ENCODE measurements at places on chromosomes 4 and X.

- DNase-seq: no peak
Observed at GRCh38 chrX:10015355-10015722, 48.2 kb downstream of the CLDN34 start.

- no peak for DNase-seq
Observed at GRCh38 chr4:8117278-8117682, 41.3 kb downstream of the ABLIM2 start.

GRCh38 chrX:23784470-23785331 is 1.7 kb downstream of the SAT1 start:
- DNase-seq: no peak

DNA sequence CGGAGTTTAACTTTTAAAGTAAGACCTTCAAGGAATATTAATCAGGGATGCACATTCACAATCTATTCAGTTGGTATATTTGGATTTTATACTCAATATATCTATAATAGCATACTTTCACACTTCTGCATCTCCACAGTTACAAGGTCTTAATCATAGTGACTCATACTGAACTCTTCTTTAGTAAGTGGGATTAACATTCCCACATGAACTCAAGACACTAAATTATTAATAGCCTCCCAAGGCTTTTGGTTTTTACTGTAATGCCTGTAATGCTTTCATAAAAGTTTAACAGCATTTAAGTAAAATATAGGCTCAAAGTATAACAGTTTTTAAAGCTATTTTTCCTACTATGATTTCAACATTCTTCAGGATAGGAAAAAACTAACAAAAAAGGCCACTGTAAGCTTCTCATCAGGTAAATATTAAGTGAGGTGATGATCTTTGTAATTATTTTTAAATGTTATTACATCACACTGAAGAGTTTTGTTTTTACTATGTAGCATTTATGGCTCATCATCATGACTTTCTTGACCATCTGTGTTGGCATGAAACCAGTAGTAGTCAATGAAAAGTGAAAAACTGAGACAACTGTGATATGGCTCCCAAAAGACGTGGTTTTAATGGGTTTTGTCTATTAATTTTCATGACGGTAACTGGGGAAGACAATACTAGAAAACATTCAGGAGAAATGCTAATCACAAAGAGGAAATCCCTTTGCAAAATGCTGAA is 91.5 kb upstream of the GALNT7 start:
- DNase-seq: no peak

DNA sequence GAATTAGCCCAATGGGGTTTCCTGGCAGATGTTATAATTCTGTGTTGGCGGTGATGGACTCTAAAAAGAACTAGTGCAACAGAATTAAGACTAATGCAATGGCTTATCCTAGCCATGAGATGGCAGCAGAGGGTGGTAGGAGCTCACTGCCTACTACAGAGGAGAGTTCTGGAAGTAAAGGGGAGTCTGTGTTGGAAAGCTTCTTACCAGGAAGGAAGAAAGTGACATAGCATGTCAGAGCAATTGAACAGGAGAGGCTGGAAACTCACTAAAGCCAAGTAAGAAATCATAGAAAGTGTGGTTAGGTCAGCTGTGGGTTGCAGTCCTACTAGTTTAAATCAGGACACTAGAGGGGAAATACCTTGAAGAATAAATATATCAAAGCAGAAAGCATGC is 6.3 kb upstream of the TRPC5OS start:
- DNase-seq: no peak

DNA sequence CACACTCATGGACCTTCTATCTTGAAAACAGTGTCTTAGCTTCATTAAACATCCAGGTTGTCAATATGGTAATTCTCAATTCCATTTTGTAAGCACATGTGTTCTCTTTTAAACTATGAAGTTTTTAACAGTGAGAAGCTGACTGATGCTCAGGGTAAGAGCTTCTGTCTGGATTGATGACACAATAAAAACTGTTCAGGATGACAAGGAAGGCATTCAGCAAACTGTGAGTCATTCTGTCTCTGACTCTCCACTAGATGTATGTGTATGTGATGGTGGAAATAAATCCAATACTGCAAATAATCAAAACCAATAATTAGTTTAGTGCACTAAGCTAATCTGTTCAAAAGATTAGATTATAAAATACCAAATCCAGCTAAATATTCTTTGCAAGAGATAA is 115.3 kb upstream of the ARX start:
- no peak for DNase-seq

DNA sequence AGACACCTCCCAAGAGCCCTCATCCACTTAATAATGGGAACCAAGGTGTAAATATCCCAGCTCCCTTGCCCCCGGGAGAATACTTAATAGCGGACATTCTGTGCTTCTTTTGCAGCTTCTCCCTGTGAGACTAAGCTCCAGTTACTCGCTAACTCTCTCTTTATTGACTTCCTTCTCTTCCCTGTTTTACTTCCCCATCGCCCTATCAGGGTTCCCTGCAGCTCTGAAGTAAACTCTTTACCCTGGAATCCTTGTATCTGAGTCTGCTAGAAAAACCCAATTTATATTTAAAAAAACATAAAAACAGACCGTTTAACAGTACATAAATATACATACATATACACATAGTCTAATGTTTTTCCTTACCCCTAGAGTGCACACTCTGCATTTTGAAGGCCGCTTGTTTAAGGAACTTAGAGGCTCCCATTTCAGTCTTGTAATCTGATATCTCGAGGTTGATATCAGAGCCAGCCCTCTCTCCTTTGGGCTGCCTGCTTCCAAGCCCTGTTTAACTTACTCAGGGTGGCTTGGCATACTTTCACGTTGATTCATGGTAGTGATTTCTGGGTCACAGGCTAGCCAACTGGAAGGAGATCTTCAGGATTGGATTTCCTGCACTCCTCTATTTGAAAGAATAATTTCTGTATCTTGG is 177.4 kb upstream of the SCML1 start:
- peak; percentile 56 for DNase-seq

DNA sequence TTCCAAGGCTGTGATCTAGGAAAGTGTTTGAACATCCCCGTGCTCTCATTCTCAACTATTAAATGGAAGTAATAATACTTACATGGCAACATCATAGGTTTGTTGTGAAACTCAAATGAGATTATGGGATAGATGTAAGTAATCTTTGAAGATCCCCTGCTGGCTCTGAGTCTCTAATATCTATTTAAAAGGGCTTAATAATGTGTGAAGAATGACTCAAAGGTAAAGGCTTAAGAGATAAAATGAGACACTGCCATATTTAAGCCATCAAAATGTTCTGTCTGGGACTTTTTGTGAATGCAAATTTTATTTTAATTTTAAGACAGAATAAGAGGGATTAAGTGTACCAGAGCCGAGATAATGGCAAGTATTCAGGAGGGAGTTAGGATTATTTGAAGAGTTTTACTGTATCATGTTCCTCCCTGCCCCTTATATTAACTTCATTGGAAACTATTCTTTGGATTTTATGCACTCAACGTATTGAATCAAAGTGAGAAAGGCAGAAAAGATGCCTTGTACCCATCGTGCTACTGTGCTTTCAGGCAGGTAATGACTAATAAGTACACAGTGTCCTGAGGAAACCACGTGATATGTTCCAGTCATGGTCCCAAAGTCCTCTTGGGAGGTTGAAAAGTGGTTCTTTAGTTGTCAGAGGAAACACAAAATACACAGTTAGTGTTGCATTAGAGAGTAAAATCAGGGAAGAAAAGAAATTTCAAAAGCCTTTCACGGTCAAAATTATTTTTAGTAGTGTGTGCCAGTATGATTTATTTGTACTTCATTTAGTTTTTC is 192.4 kb downstream of the RBM46 start:
- DNase-seq: no peak

GRCh38 chrX:81367291-81367690 is 165.4 kb downstream of the SH3BGRL start:
- DNase-seq: no peak

DNA sequence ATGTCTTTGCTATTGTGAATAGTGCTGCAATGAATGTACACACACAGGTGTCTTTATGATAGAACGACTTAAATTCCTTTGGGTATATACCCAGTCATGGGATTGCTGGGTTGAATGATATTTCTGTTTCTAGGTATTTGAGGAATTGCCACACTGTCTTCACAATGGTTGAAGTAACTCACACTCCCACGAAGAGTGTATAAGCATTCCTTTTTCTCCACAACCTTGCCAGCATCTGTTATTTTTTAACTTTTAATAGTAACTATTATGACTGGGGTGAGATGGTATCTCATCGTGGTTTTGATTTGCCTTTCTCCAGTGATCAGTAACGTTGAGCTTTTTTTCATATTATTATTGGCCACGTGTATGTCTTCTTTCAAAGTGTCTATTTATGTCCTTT is 17.6 kb upstream of the DCUN1D4 start:
- DNase-seq: no peak

DNA sequence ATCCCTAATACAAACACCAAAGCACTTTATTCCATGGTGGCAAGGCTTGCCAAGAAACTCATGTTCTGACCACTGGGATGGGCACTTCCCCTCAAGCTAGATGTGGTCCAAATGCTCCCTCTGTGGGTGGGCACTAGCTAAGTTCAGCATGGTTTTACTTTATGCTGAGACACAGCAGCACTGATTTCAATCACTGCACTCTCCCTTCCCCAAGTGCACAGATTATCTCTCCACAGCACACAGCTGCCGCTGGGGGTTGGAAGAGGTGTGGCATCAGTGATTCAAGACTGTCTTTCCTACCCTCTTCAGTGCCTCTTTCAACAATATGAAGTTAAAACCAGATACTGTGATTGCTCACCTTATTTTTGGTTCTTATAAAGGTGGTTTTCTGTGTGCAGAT is 16.5 kb upstream of the GUCY2F start:
- no peak for DNase-seq

DNA sequence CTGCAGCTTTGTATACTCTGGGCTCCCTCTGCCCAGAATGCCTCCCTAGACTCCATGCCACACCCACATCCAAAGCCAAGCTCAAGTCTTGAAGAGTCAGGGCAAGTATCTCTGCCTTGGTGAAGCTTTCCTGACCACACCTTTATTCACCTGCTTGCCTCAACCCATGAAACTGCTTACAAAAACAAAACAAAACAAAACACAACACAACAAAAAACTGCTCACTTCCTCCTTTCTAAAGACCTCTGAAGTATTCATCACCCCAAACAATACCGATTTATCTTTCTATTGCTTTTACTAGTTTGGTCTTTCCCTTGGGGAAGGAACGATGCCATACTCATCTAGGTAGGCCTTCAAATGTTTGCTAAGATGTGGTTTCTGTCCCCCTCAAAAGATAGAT is 45.0 kb downstream of the TMEM165 start:
- no peak for DNase-seq

- DNase-seq: no peak
Observed at GRCh38 chr4:81601358-81601694, 129.6 kb upstream of the RASGEF1B start.

GRCh38 chr4:169249214-169249973 is 21.4 kb downstream of the SH3RF1 start:
- no peak for DNase-seq

- no peak for DNase-seq
Observed at GRCh38 chrX:54288277-54288676, 69.6 kb downstream of the WNK3 start.

DNA sequence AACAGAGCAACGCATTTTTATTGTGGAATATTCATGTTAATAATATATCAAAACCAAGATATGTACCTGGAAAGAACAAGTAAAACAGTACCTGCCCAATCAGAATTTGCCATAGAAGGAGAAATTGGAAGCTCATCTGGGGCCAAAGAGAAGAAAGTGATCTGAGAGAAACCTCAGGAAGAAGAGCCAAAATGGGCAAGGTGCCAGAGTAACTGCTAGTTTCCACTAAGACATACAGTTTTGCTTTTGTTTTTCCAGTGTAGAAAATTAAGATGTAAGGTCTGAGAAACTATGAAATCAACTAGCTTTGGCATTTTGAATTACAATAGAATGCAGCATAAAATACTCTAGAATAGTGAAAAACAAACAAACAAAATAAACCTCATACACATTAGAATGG is 2201.2 kb downstream of the ARAP2 start:
- DNase-seq: no peak

DNA sequence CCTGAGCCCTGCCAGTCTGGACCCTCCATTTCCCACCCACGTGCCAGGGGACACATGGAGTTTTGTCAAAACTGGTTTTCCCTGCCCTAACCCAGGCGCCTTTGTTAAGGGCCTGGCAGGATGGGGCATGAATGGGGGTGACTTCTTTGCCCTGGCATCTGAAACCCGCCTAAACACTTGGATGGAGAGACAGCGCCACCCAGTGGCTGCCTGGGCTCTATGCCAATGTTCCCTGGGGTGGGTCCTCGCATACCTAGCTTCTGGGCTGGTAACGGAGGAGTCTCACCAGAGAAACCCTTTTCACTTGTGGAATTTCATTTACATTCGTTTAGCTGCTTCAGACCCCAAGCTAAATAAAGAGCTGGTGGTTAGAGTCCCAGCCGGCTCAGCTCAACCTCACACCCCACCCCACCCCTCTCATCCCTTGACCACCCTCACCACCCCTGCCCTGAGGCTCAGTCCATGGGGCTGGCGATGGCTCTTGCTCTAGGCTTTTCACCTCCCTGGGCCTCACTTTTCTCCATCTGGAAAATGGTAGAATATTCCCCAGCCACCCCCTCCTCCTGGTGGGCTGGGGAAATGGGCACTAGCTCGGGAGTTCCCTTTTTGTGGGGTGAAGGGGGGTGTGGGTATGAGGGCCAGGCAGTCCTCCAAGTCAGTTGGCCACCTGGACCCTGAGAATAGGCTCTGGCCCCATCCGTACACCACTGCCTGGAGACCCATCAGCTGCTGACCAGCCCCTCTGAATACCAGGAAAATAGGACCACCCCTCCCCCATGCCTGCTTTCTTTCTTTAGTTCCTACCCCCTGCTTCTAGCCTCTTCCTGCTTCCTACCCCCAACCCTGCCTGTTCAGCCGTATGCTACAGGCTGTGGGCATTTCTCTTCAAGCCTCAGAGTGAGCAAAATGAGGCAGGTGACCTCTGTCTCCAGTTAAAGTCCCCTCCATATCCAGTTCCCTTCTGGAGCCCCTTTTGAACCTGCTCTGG is 57.1 kb upstream of the PJA1 start:
- peak; percentile 17 for DNase-seq

GRCh38 chr4:126986828-126987227 is 645.9 kb upstream of the INTU start:
- peak; percentile 11 for DNase-seq

DNA sequence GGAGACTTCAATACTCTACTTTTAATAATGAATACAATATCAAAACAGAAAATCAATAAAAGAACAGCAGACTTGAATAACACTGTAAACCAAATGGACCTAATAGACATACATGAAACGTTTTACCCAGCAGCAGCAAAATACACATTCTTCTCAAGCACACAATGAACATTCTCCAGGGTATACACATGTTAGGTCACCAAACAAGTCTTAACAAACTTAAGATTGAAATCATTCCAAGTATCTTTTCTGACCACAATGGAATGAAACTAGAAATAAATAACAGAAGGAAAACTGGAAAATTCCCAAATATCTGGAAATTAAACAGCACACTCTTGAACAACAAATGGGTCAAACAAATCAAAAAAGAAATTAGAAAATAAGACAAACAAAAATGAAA is 145.0 kb upstream of the CT83 start:
- no peak for DNase-seq

DNA sequence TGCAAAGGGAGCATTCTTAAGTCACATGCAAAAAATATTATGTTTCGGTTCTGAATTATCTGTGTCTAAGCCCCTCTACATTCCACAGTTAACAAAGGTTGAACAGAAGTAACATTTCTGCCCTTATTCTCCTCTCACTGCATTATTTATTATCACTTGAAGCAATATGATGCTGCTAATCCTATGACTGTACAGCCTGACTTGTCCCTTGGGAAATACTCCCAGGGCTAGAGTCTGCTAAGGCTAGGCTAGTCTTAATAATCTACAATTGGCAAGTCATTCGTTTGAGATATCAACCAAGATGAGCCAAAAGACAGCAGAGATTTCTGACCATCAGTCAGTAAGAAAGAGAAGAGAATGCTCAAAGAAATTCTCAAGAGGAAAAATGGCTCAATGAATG is 226.9 kb upstream of the HCCS start:
- no peak for DNase-seq

Data from HFF-Myc (cell line).